AG08396 (cell line): ENCODE measurements at places on chromosomes 3 and 15.

- no peak for DNase-seq
Observed at GRCh38 chr15:37767841-37768455, 166.5 kb upstream of the TMCO5A start.

- DNase-seq = no peak
Observed at GRCh38 chr3:47117807-47118364, 46.0 kb downstream of the SETD2 start.

- DNase-seq = peak; percentile 30
Observed at GRCh38 chr15:44738340-44738984, 2.1 kb downstream of the TRIM69 start.

DNA sequence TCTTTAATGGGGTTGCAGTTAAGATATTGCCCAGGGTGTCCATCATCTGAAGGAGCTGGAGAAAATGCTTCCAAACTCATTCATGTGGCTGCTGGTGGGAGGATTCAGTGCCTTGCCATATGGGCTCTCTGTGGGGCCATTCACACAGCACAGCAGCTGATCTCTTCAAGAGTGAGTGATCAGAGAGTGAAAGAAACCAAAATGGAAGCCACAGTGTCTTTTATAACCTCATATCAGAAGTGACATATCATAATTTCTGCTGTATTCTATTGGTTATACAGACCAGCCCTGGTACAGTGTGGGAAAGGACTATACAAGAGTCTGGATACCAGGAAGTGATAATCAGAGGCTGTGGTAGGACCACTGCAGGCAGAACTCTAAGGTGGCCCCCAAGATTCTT lies 33.6 kb downstream of the HHLA2 start:
- no peak for DNase-seq

DNA sequence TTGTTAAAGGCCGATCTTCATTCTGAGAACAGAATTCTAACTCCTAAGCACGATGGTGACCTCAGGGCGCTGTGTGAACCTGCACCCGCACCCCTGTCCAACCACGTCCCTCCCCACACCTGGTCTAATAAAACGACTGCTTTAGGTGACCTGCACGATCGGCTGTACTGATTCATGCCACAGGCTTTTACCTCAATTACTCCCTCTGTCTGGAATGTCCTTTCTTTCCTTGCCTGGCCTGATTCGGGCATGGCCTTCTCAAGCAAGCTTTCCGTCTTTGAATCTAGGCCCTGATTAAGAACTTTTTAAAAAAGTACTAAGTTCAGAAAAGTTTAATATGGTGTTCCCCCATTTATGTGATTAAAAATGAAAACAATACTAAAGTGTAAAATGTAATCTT lies 842 bp upstream of the U2SURP start:
- peak; percentile 24 for DNase-seq

GRCh38 chr15:38533926-38534325 lies 30.7 kb downstream of the RASGRP1 start:
- no peak for DNase-seq

DNA sequence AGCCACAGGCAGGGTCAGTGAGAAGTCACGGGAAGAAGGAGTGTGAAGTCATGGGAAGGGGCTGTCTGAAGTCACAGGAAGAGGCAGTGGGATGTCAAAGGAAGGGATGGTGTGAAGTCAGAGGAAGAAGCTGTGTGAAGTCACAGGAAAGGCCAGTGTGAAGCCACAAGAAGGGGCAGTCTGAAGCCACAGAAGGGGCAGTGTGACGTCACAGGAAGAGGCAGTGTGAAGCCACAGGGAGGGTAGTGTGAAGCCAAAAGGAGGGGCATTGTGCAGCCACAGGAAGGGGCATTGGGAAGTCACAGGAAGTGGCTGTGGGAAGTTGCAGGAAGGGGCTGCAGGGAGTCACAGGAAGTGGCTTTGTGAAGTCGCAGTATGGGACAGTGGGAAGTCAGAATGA lies 35.1 kb downstream of the GASK1A start:
- DNase-seq = no peak

GRCh38 chr3:124877674-124878073 lies 9.5 kb downstream of the ITGB5 start:
- DNase-seq = no peak

DNA sequence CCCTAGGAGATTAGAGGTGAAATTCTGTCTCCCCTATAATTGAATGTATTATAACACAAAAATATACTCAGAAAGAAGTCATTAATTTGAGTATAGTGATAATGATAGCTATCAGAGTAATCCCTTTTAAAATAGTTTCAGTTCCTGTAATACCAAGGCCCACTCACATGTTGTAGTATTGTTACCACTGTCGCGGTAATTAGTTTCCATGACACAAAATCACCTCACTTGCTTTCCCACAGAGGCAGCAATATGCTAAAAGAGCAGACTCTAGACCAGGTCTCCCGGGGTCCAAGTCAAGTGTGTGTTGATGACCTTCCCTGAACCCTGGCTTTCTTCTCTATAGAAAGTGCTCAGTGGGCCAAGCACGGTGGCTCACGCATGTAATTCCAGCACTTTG lies 39.5 kb upstream of the NSMCE3 start:
- no peak for DNase-seq

DNA sequence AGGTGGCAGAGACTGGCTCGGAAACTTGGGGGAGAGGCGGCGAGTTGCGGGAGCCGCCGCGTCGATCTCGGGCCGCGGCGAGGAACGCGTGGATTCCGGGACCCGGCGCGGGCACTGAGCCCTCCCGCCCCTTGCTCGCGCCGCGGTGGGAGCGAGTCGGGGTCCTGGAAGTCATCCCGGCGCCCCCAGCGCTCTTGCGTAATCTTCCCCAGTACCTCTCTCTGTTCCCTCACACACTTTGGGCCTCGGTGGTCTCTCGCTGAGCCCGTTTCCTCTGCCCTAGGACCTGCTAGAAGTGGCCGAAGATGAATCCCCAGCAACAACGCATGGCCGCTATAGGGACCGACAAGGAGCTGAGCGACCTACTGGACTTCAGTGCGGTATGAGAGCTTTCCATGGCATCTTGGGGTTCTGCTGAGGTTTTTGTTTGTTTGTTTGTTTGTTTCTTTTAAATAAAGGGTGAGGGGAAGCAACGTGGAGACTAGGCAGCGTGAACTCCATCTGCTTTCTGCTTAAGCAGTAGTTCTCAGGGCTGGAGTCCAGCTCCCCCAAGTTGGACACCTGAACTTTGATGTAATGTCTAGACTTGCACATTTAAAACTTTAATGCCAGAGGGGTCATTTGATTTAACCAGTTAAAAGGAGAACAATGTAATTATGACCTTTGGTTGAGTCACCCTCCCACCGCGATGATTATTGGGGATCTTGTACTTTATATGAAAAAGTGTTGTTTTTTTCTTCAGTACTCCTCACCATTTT lies 1.3 kb downstream of the TCF12 start:
- no peak for DNase-seq

- no peak for DNase-seq
Observed at GRCh38 chr15:30929982-30930381, 26.3 kb downstream of the FAN1 start.

DNA sequence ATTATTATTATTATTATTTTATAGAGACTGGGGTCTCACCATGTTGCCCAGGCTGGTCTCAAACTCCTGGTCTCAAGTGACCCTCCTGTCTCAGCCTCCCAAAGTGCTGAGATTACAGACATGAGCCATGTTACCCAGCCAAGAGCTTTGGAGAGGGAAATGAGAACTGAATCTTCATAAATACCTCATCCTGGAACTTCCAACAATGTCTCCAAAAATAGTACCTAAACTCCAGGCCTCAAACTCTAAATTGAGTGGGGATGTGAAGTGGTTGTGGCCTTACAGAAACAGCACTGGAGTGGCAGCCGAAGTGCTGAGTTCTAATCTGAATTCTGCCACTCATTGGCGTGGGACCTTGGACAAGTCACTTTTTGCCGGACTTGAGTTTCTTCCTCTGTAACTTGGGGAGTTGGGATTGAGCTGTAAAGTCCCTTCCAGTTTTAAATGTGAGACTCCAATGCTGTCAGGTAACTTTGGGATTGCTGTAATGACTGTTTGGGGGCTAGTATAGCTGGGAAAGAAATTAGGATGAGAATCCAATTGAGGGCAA lies 10.0 kb upstream of the SRP14 start:
- DNase-seq = no peak

- no peak for DNase-seq
Observed at GRCh38 chr3:171648069-171648468, 162.2 kb downstream of the PLD1 start.
